ENCODE measurements at places on chromosomes 7 and 10. TPM values are rescaled to one million over a fixed set of nuclear protein-coding genes. Genes with fewer than 3 reads are reported as not detected.

DNA sequence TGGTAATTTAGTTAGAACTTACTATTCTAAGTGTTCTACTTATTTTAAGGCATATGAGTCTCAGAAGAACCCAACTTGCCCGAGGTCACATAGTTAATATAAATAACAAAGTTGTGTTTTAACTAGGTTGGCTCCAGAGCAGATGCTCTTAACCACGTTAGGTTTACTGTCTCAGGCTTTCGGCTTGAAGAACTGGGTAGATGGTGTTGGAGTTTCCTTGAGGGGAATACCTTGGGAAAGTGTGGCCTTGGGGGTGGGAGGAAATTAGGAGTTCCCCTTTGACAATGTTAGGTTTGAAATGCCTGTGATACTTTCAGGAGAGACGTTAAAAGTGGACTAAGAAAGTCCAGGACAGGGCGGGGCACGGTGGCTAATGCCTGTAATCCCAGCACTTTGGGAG is 9.6 kb downstream of the ZNF398 start:
- DNase-seq, result no peak

DNA sequence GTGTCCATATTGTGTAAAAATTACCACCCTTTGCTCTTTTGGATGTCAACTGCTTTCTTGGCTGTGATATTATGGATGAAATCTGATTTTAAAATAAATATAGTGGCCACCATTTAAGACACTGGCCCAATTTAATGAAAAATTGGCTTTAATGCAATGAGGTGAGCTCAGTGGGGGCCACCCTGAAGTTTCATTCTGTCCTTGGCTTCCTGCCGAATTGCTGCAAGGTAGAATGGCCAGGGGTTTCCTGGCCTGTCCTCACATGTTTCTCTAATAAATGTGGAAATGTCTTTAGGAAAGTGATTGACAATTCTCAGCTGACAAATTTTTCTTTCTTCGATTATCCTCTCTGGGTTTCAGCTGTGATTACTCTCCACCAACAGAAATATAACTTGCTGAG is 36.0 kb downstream of the DYNC1I1 start:
- no peak for DNase-seq

DNA sequence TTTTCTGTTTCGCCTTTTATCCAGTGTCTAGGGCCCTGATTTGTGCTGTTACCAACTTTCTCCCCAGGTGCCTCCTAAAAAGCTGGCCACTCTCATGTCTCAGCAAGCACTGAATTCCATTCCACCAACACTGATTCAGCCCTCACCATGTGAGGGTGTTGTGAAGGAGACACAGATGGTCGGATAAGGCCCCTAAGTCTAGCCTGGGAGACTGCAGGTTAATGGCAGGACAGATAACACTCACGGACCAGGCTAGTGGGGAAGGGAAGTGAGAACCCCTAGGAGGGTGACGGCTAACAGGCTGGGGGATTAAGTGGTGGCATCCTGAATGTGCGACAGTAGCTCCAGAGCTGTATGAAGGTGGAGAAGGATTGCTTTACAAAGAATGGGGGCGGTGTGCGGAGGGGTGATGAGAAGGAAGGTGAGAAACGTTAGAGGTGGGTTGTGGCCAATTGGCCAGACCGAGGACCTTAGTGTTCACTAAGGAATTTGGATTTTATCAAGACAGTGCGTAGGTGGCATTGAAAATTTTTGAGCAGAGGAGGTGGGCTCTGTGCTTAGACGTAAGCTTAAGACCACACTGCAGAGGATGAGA is 3.8 kb upstream of the DUSP5 start:
- DNase-seq, result no peak

- DNase-seq, result no peak
Measured at GRCh38 chr7:17185690-17186070, 112.8 kb upstream of the AHR start.

DNA sequence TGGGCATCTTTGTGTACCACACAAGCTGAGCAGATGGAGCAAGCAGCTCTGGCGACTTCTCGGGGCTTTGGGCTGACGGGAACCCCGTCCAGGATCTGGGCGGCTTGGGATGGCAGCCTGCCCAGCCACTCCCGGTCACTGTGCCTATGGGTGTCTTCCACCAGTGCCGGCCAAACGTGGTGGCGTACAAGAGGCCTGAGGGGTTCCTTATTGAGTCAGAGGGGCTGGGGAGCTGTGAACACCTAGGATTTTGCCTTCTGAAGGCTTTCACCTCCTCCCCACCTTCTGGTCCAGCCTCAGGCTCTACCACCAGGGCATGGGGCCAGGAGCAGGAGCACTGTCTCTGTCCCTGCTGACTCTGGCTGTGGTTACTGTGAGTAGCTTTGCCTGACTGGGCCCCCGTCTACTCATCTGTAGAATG is 71.8 kb upstream of the PPIF start:
- DNase-seq, result no peak

- no peak for DNase-seq
Measured at GRCh38 chr7:28570113-28570969, 158.0 kb downstream of the CREB5 start.

GRCh38 chr10:50576245-50576815 is 47.4 kb downstream of the SGMS1 start:
- no peak for DNase-seq

DNA sequence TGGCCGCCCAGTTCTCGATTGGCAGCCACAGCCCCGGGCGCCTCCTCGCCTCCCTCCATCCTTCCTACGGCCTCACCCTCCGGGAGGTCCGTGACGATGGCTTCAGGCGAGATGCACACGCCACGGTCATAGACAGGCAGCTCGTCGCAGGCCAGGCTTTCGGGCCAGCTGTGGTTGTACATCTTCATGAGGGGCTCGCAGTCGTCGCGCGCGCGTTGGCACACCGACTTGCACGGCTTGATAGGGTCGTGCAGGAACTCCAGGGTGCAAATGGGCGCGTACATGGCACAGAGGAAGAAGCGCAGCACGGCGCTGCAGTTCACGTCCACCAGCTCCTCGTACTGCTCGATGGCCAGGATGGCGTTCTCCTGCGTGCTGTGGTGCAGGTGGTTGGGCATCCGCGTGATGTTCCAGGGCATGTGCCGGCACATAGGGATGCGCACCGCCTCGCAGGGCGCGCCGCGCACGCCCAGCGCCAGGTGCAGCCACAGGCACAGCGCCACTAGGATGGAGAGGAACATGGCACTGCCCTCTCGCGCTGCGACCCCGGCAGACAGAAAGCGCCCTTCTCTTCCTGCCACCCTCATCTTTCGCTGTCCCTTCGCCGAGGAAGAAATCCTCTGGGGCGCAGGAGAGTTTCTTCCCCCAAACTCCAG is 472 bp downstream of the SFRP4 start:
- no peak for DNase-seq

DNA sequence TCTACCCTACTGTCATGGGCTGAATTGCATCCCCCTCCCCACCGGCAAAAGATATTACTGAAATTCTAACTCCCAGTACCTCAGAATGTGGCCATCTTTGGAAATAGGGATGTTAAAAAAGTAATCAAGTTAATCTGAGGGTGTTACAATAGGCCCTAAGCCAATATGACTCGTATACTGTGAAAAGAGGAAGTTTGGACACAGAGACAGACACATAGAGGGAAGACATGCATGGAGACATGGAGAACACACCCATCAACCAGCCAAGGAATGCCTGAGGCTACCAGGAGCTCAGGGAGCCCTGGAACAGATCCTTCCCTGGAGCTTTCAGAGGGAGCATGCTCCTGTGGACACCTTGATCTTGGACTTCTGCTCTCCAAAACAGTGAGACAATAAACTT is 138.2 kb upstream of the ADO start:
- DNase-seq, result no peak

DNA sequence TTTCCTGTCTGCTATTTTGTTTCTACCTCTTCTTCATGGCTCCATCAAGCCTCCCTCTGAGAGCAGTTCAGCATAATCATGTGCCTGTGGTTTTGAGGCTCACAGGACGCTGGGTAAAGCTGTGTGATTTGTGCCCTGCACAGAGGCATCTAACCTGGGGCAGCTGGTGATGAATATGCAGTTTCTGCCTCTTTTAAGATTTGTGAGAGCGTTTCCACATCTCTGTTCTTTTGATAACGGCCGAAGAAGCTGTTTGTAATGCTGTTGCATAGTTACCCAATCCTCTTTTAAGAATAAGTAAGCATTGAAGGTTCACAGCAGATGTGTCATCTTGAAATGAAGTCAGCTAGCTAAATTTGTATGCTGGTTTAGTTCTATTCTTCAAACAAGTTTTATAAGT is 45.2 kb downstream of the PNLIPRP3 start:
- DNase-seq, result no peak

GRCh38 chr7:137395420-137395819 is 51.9 kb upstream of the PTN start:
- no peak for DNase-seq

DNA sequence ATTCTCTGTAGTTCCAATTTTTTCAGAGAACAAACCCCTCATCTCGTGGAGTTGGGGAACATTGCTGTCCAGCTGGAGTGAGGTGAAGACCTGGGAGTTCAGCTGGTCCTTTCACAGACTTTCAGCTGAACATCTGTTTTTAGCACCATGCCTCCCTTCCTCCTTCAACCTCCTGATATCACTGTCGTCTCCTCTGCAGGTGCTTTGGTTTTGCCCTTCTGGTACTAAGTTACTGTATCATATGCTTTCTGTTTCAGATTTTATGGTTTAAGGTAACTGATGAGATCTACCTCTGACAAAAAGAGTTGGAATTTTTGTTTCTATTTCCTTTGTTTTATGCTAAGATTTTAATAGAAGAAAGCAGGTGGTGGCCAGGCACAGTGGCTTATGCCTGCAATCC is 102.9 kb downstream of the ZNF438 start:
- no peak for DNase-seq

- DNase-seq, result no peak
Measured at GRCh38 chr10:124977648-124978375, 35.9 kb downstream of the ZRANB1 start.

DNA sequence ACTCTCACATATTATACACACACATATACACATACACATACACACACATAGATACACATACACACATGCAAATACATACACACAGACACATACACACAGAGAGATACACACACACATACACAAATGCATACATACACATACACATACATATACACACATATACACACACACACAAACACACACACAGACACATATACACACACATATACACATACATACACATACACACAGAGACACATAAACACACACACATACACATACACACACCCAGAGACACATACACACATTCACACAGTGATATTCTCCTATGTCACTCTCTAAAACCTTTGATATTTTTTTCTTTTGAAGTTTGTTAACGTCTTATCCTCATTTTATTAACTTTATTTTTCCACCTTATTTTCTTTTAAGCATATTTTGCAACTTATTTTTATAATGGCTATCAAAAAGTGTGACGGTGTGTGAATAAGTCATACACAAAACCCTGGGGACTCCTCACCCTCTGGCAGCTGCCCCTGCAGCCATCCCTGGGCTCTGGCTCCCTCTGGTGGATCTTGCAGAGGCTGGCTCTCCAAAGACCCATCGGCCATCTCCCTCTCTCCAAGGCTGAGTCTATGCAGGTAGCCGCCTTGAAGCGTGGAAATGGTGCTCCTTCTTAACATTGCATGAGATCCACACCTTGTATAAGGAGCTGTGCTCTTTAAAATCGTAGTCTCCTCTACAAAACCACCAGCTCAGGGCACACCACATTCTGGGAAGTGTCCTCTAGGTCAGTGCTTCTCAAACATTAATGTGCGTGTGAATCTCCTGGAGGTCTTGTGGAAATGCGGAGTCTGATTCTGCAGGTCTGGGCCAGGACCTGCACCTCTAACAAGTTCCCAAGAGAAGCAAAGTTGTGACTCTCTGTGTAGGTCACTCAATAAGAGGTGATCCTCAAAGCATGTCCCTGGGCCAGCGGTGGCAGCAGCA is 4.1 kb upstream of the C10orf120 start:
- peak; percentile 4 for DNase-seq

DNA sequence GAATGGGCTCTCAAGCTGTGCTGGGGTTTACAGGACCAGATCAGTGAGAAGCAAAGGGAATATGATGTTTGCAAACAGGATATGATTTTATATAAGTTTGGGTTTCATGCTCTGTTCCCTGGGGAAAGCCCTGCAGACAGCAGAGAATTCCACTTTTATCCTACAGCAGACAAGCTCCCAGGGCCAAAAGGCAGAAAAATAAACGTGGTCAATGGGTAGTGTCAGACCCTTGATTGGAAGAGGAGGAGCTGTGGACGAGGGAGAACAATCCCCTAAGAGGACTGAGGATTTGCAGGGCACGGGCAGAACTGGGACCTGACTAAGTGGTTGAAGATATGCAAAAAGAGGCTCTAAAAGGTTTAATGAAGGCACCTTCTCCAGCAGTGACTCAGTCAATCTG is 275.3 kb downstream of the HDAC9 start:
- no peak for DNase-seq

GRCh38 chr7:74598558-74598957 is 59.0 kb upstream of the GTF2I start:
- DNase-seq, result no peak

- no peak for DNase-seq
Measured at GRCh38 chr7:152710153-152710442, 34.2 kb upstream of the XRCC2 start.

- DNase-seq, result no peak
Measured at GRCh38 chr10:69626826-69627225, 3.2 kb upstream of the FAM241B start.

DNA sequence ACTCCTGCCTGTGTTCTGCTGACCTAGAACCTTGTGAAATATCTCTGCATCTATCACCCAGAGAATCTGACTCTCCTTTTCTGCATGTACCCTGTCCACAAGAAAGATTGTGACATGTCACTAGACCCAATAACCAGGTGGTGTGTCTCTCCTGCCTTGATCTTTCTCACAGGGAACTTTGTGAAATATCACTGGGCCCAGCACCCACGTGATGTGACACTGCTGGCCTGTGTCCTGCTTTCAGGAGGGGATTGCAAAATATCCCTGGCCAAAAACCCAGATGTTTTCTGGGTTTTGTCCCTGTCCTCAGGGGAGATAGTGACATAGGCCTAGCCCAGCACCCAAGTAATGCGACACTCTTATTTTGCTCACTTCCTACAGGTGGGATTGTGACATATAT is 10.1 kb upstream of the ZNF107 start:
- DNase-seq, result no peak

- no peak for DNase-seq
Measured at GRCh38 chr10:44154956-44155355, 229.9 kb downstream of the CXCL12 start.

GRCh38 chr10:89097226-89097625 is 106.6 kb downstream of the FAS start:
- no peak for DNase-seq

- no peak for DNase-seq
Measured at GRCh38 chr10:29648983-29649268, 14.2 kb upstream of the SVIL start.

- DNase-seq, result peak; percentile 73
Measured at GRCh38 chr10:132571650-132572544, 34.3 kb downstream of the INPP5A start.

Gene OPN1SW
- not detected for total RNA-seq

Gene C1GALT1
- total RNA-seq, result 41.4 TPM

Gene C7orf57
- 0.31 TPM for total RNA-seq

Gene SPDYE9
- total RNA-seq, result not detected

Gene RAB19
- 23.9 TPM for total RNA-seq

Gene GPR26
- total RNA-seq, result not detected

Gene MET
- total RNA-seq, result 3.2 TPM

Gene ATP5F1C
- total RNA-seq, result 316 TPM

Gene TDRD1
- 0.13 TPM for total RNA-seq

Gene MACC1
- not detected for total RNA-seq

Data from activated T-helper 1 cell treated with anti-CD3 and anti-CD28 coated beads, Interleukin-12 subunit alpha, Interleukin-12 subunit beta, Interleukin-2, Interleukin-4 antibody, amounts not matched to agents 30 ng/mL and 10 ng/mL and 1 ng/mL, durations not matched to agents 14 hours and 24 hours and 36 hours (primary cell).